Activated naive CD4-positive, alpha-beta T cell treated with anti-CD3 and anti-CD28 coated beads, Interleukin-2, amount 50 U/mL, for 16 hours (primary cell): ENCODE measurements at places on chromosomes 6 and 20.

DNA sequence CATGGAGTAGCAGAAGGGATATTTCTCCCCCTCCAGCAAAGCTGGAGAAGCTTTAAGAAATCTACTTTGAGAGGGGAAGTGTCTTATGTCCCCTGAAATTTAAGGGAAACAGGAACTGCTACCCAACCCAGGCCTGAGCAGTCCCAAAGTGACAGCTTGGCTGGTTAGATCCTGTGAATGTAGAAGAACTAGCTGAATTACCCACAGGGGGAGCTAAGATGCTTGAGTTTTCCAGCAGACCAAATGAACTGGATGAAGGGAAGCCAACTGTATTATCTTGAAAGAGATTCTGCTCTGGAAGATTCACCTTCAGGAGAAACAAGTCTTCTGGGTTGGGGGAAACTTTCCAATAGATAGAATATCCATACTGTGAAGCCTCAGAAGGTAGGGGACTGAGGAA lies 303.3 kb upstream of the MMS22L start:
- DNase-seq = no peak

- no peak for DNase-seq
These were observed 142.7 kb downstream of the LRRC1 start for GRCh38 chr6:53937461-53937860.

DNA sequence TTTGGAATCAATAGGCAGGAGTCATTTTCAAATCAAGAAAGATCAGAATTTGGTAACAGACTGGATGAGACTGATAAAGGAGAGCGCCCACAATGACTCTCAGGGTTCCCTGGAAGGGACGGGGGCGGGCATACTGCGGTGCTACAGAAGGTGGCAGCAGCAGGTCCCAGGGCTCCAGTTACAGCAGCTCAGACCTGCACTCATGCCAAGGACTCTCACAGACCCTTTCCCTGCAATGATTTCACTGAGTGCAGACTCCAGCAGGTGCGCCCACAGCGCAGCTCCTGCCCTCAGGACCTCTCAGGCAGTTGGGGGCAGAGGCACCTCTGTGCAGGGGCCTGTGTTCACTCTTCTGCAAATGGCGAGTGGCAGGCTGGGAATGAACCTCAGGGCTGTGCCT lies 359.8 kb downstream of the ZFAND3 start:
- DNase-seq = no peak

GRCh38 chr20:50710492-50711063 lies 19.2 kb upstream of the RIPOR3 start:
- DNase-seq = no peak

DNA sequence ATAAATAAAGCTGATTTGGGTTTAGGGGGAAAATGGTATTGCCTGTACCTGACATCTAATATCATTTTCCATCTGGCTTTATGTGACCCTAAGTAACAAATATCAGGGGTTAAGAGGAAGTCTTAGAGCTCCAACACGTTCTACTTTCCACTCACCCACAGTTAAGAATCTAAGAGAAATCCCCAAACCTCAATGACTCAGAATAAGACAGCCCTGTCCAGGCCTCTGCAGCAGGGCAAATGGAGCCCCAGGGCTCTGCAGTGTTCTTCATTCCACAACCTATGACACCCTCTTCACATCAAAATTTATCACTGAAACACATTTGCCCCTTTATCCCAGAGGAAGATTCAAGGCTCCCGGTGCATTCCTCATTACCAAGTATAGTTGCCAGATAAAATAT lies 20.3 kb upstream of the TENT5A start:
- DNase-seq = no peak

DNA sequence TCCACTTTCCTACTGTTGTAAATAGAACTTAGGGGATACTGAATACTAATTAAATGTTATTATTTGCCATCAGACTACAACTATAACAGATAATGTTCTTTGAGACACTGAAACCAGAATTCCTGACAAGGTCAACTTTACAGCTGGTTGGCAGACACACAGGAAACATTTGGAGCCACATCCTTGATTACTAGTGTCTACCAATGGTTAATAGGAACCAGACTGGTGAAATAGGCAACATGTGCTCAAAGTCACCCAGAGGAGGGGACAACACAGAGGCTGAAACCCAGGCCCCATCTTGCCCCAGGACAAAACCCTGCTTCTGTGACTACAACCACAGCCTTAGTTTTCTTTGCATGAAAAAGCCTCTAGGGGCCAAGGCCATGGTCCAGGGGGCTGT lies 47.8 kb upstream of the NT5E start:
- DNase-seq = no peak
